ENCODE measurements at places on chromosomes 7 and 10. TPM values are rescaled to one million over a fixed set of nuclear protein-coding genes. Genes with fewer than 3 reads are reported as not detected.

Gene FAM25A
- total RNA-seq = not detected

Gene HSPB1
- total RNA-seq = 1,006 TPM

Gene CRYGN
- total RNA-seq = 0.90 TPM

Gene PTPN20
- 7.5 TPM for total RNA-seq

Gene SEMA3D
- total RNA-seq = 1.5 TPM

Gene NT5C2
- total RNA-seq = 32.7 TPM

Gene CYP26C1
- total RNA-seq = not detected

Gene OSBPL3
- 6.7 TPM for total RNA-seq

Gene ENTPD1
- 15.0 TPM for total RNA-seq

Gene NOS3
- total RNA-seq = 14.5 TPM

Gene AS3MT
- total RNA-seq = 11.7 TPM

Gene CH25H
- total RNA-seq = 1.8 TPM

Gene NXPH1
- not detected for total RNA-seq

DNA sequence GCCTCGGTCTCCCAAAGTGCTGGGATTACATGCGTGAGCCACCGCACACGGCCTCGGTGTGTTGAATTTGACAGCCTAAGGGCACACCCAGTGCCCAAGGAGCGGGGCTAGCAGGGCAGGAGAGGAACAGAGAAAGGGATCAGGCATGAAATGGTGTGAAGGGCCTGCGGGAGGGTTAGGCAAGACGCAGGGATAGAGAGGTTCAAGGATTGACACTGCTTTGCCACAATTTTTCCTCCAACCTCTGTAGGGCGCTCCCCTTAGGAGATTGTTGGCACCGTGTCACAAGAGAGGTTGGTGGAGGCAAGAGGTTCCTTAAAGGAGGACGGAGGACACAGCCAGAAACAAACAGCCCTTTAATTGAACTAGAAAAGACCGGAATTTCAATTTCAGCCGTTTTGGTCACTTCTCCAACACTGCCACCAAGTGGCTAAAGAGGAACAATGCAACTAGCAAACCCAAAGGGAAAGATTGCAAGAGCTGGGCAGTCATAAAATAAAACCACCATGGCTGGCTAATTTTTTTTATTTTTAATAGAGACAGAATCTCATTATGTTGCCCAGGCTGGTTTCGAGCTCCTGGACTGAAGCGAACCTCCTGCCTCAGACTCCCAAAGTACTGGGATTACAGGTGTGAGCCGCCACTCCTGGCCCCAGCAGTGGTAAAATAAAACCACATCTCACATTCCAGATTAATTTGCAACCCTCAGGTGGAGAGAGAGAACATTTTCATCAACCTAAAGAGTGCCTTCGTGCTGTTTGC is 6.9 kb upstream of the CREB3L2 start:
- DNase-seq = peak; percentile 58

DNA sequence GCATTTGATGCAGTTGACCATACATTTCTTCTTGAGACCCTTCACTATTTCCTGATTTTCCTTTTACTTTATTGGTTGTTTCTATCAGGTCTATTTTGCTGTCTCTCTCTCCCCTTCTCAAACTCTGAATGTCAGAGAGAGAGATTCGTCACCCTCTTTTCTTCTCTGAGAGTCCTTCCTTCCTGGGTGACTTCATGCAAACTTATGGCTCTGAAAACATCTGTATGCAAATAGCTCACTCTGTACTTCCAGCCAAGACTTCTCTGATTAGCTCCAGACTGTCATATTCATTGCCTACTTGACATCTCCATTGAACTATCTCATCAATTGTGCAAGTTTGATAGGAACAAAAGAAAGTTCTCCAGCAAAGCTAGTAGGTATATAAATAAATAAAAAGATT is 191.7 kb upstream of the KLF6 start:
- DNase-seq = no peak

DNA sequence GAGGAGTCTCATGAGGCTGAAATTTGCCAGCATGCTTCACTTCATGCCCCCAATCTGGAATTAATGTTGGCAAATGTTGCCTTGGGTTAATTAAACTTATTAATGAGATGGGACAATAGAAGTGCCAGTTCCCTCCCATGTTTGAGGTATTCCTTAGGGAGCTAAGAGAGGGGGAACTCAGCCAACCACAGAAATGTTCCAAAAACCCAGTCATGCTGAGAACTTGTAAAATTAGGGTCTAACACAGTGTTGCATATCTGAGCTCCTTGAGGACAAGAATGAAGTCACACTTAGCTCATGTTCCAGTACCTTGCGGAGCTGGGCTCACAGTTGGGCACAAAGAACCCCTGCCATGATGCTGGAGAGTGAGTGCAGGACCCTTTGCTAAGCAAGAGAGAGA is 89.4 kb downstream of the OAT start:
- no peak for DNase-seq

DNA sequence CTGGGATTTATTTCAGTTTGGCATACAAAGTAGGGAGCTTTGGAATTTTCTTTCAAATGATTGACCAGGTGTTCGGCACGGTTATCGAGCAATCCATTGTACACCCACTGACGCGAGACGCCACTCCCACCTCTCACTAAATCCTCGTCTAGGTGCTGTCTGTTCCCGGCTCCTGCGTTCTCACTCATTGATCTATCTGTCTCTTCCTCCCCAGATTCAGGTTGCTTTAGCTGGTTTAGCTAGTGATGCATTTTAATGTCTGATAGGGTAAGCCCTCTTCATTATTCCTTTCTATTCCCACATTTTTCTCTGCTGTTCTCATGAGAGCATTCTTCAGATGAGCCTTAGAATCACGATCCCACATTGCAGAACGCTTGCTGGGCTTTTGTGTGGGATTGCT is 91.7 kb downstream of the ELFN1 start:
- no peak for DNase-seq

- DNase-seq = no peak
Observed at GRCh38 chr7:150755473-150756099, 18.4 kb downstream of the GIMAP5 start.

- DNase-seq = no peak
Observed at GRCh38 chr7:150400008-150400787, 21.1 kb downstream of the ZNF775 start.

GRCh38 chr7:33882950-33883670 is 22.2 kb upstream of the BMPER start:
- DNase-seq = no peak

GRCh38 chr7:47480576-47481538 is 101.1 kb downstream of the TNS3 start:
- DNase-seq = no peak

DNA sequence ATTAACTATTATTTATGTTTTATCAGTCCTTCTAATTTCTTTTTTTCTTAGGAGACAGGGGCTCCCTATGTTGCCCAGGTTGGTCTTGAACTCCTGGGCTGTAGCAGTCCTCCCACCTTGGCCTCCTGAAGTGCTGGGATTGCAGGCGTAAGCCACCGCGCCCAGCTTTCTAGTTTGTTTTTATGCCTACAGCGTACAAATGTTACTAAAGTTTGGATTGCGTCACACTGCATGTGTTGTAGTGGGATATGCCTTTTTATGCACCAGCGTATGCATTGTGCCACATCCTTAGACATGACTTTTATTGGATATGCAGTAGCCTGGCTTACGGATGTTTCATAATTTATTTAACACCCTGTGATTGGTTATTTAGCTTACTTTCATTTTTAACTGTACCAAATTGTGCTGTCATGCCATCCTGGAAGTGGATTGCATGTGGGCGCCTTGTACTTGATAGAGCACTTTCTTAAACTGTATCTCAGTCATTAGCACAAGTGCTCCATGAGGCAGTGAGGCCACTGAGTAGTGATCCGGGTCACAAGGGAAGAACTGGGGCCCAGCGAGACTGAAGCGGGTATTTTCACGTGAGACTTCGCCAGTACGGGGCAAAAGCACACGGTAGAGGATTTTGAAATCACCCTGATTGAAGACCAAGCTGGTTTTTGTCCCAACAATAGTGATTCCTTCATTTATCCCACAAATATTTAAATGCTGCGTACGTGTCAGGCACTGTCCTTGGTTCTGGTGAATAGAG is 165.0 kb downstream of the MGMT start:
- DNase-seq = no peak

DNA sequence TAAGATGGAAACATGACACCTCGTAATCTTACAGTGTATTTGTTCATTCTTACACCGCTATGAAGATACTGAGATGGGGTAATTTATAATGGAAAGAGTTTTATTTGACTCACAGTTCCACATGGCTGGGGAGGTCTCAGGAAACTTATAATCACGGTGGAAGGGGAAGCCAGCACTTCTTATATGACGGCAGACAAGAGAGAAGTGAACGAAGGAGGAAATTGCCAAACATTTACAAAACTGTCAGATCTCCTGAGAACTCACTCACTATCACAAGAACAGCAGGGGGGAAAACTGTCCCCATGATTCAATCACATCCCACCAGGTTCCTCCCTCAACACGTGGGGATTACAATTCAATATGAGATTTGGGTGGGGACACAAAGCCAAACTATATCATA is 282.3 kb downstream of the HGF start:
- no peak for DNase-seq

DNA sequence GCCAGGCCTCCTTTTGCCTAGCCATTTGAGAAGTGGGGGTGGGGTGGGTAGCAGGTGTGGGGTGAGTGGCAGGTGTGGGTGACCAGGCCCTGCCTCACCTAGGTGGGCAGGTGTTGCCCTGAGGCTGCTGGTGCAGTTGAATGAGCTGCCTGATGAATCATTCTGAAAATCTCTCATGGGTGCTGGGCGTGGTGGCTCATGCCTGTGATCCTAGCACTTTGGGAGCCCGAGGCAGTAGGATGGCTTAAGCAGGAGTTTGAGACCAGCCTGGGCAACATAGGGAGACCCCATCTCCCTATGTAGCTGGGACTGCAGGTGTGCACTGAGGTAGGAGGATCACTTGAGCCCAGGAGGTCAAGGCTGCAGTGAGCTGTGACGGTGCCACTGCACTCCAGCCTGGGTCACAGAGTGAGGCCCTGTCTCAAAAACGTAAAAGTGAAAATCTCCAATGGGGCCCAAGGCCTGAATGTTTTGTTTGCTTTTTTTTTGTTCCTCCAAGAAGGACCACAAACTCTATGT is 17.7 kb downstream of the TSPAN14 start:
- DNase-seq = no peak

DNA sequence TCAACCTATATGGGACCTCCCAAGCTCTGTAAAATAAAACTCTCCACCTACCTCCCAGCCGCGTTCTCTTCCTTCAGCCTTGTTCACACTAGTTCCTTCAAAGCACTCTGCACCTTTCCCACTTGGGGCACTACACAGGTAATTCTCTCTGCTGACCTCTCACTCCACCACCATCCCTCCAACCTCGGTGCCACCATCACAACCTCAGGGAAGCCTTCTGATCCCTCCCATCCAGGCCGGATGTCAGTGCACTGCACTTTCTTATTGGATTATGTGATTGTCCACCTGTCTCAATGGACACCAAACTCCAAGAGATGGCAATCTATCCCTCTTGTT is 7.0 kb downstream of the LARP4B start:
- no peak for DNase-seq

- DNase-seq = no peak
Observed at GRCh38 chr10:122361046-122361445, 13.5 kb upstream of the PLEKHA1 start.

DNA sequence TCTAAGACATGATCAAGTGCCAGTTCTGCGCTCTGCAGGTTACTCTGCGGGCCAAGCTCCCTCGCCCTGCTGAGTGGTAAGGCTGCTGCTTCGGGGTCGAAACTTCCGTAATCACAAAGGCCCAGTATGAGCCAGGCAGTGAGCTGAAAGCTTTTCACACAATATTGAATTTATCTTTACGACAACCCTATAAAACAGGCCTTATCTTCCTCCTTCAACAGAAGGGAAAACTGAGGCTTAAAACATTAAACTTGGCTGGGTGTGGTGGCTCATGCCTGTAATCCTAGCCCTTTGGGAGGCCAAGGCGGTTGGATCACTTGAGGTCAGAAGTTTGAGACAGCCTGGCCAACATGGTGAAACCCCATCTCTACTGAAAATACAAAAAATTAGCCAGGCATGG is 83.3 kb downstream of the FAM107B start:
- no peak for DNase-seq

DNA sequence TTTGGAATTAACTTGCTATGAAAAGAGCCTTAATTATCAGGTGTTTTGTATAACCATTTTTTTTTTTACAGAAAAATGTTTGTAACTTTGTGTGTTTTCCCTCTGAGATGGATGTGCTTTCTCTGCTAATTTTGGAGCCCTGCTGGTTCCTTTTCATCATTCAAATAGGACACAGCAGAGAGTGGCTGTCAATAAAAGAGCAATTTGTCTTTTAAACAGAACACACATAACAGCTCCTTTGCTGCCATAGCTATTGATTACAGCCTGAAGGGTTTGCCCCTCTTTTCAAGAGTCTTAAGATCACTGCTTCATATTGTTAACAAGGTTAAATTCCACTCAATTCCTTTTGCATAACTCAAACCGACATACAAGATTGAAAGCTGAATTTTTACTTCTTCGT is 187.2 kb upstream of the MBL2 start:
- no peak for DNase-seq

GRCh38 chr7:132532281-132532680 is 44.0 kb downstream of the PLXNA4 start:
- no peak for DNase-seq

DNA sequence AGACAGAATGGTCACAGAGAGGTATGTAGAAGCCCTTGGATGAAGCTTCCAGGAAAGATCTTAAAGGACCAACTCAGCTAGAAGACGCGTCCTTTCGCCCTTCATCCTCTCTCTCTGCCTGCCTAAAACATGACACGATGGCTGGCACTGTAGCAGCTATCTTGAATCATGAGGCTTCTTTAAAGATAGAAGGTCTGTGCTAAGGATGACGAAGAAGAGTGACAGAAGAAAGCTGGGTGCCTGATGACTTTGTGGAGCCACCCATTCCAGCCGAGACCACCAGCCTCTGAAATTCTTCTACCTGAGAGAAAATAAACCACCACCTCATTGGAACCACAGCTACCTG is 25.5 kb downstream of the WDR86 start:
- DNase-seq = no peak

GRCh38 chr7:157708919-157709295 is 372.1 kb downstream of the DNAJB6 start:
- DNase-seq = no peak

- DNase-seq = no peak
Observed at GRCh38 chr7:30829471-30829870, 58.3 kb downstream of the MINDY4 start.
